Renal pelvis (tissue), 12 donors: ENCODE measurements at places on chromosomes 11 and 22. TPM values are rescaled to one million over a fixed set of nuclear protein-coding genes. Genes with fewer than 3 reads are reported as not detected.

GRCh38 chr22:25176799-25177198 lies 22.9 kb upstream of the CRYBB3 start:
- no peak for DNase-seq

DNA sequence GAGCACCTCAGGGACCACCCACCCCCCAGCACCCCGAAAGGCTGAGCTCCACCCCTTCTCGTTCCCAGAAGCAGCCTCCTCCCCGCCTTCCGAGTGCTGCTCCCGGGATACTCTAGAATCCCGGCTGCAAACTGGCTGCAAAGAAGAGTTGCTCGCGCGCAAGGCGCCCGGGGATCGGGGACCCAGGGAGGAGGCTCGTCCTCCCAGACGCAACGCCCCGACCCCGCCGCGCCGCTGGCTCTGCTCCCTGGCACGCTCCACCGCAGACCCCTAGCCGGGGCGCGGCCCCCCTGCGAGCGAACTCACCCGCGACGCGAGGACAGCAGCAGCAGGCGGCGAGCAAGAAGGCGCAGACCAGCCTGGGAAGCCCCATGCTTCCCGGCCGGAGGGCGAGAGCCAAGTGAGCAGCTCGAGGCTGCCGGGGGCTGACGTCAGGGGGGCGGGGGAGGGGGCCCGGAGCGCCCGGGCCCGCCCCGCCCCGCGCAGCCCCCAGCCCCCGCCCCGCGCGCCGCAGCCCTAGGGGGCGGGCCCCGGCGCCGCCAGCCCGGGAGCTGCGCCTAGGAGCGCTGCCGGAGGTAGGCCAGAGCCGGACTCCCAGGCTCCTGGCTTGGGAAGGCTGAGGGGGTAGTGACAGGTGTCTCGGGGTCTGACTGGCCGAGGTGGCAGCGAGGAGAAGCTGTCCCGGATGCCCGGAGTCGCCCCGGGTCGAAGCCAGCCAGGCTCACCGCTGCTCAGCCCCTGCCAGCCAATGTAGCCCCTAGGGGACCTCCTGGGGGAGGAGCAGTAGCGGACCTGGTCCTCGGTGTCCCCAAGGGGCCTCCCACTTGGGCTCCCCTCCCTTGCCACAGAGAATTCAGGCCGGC lies at the start of gene MCAM:
TSS of gene MCAM (minus strand) at position 402 of the 863 bp plus-strand sequence. CDS start at position 373, 29 bp downstream.
- no peak for DNase-seq

DNA sequence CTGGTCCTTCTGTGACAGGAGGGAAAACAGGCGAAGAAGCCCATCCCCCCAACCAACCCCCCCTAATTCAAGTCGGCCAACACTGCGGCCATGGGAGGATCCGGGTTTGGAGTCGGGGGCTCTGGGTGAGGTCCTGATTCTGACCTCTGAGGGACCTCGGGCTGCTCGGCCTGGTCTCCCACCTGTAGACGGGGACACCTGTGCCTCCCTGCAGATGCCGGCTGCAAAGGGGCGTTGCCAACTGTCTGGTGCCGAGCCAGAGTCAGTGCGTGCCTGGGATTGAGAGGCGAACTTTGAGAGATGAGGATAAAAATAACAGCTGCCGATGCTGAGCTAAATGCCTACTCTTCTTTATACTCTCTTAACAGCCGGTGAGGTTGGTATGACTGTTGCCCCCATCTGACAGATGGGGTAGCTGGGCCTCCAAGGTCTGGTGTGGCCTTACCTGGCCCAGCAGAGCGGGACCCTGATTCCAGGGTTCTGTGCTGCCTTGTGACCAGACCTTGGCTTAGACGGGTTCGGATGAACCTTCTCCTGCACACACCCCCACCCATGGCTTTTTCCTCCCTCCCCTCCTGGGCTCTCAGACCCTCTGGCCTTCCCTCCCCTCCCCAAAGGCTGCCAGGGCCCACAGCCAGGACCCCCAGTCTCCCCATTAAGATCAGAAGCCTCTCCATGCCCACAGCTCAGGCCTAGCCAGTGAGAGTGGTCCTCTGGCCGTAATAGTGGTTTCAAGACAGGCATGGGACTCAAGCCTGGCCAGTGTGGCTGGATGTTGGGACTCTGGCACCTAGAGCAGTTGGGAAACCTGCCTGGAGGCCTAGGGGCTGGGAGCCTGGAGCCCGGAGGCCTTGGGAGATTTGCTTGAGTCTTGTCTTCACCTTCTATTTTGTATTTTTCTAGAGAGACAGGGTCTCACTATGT lies 41.7 kb downstream of the KCNJ4 start:
- no peak for DNase-seq

- DNase-seq: no peak
Measured at GRCh38 chr11:119758291-119758690, 29.3 kb upstream of the NECTIN1 start.

GRCh38 chr22:49525801-49526535 lies 301.7 kb downstream of the BRD1 start:
- DNase-seq: no peak

GRCh38 chr11:73416786-73417185 lies 40.6 kb downstream of the RELT start:
- no peak for DNase-seq

- DNase-seq: no peak
Measured at GRCh38 chr11:62432695-62433094, 13.9 kb downstream of the SCGB1A1 start.

The SMIM35 gene
- 0.09 TPM for polyA plus RNA-seq

The PRDM11 gene
- polyA plus RNA-seq: 25.9 TPM

The FRMD8 gene
- 21.0 TPM for polyA plus RNA-seq
